ENCODE measurements at places on chromosomes 2 and 18.

- no peak for DNase-seq
Observed at GRCh38 chr2:53379547-53379946, 388.1 kb upstream of the CHAC2 start.

GRCh38 chr2:8684878-8685696, 3.2 kb downstream of the ID2 start:
- DNase-seq, result peak; percentile 30

- no peak for DNase-seq
Observed at GRCh38 chr2:8268172-8268783, 413.6 kb upstream of the ID2 start.

DNA sequence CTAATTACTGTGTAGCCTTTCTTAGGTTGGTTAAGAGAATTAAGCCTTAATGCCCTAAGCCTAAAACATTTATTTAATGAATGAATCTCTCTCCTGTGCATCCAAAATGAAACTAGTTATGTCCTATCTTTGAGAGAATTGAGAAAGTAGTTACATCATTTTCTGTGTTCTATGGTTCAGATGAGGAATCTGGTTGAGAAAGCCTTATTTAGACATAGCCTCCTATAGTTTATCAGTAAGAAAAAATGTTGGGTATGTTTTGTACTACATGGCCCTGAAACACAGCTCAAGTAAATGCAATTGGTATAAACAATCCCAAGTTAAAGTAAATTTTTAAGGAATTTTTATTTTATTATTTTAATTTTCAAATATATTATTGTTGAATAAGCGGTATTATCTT, 25.9 kb upstream of the RAMP1 start:
- no peak for DNase-seq

- no peak for DNase-seq
Observed at GRCh38 chr2:120949957-120950590, 214.4 kb downstream of the GLI2 start.

DNA sequence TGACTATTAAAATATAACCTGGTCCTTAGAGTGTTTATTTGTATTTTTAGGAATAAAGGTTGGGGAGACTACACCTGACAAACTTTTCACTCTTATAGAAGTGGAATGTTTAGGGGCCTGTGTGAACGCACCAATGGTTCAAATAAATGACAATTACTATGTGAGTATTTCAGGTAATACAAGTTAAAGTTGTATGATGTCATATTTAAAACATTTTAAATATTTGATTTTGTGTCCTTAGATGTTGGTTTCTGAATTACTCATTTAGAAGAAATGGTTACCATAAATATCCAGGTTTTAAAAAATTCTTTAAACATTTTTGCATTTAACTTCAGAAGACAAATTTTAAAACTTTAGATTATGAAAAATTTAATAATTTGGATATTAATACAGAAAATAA, 11.8 kb upstream of the ANKRD12 start:
- no peak for DNase-seq

DNA sequence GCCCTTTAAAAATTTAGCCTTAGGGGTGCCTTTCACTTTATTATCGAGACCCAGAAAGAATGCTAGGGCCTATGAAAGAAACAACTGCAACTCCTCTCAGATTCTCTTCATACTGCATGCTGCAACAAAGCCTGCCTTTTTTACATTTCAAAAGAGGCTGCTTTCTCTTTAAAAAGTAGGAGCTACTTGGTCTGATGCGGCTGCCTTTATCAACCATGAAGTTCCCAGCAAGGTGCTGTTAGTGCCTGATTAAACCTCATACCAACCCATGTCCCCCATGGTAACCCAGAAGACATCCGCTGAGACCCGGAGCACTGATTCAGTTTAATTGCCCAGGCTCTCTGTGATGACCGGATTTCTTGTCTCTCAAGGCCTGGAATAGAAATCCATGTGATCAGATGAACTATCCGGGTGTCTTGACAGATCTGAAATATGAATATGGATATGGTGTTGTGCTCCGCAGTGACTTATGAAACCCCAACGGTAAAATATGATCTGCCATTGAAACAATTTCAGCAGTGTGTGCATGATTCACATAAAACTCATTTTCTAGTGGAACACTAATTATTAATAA, 368.3 kb downstream of the ZNF521 start:
- DNase-seq, result no peak

DNA sequence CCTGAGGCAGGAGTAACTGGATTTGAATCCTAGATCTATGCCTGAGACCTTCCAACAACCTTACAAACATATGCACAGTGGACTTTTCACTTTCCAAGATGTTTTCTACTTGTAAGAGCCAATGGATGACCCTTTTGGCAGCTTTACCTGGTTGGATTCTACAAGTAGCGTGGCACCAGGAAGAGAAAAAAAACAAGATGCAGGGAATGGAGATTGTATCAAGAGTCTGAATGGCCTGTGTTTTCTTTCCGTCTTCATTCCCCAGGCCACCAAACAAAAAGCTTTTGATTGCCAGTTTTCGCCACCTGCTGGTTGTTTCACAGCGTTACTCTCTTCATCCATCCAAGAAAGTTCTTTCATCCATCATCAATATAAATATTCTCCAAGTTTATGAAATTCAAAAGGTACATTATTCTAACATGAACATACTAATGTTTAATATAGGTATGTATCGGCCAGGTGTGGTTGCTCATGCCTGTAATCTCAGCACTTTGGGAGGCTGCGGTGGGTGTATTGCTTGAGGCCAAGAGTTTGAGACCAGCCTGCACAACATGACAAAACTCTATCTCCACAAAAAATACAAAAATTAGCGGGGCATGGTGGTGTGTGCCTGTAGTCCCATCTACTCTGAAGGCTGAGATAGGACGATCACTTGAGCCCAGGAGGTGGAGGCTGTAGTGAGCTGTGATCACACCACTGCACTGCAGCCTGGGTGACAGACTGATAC, 3.5 kb upstream of the BCL2 start:
- peak; percentile 80 for DNase-seq

GRCh38 chr2:149420053-149420963, 89.9 kb downstream of the LYPD6 start:
- no peak for DNase-seq

DNA sequence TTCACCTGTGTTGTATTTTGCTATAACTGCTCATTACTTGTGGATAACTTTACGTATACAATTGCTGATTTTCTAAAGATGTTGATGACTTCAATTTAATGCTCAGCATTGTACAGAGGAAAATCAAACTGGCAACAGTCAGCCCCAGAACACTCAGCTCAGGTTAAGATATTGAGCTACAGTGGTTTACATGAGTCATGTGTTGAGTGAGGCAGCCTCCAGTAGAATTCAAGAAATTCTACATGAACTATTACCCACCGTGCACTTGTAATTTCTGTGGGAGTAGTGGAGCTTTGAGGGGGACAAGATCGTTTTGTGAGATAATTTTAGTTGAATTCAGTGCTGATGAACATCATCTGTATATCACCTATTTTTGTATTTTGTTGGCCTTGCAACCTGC, 292.3 kb downstream of the ALPK2 start:
- DNase-seq, result no peak

- no peak for DNase-seq
Observed at GRCh38 chr18:57210716-57211411, 64.0 kb downstream of the BOD1L2 start.

DNA sequence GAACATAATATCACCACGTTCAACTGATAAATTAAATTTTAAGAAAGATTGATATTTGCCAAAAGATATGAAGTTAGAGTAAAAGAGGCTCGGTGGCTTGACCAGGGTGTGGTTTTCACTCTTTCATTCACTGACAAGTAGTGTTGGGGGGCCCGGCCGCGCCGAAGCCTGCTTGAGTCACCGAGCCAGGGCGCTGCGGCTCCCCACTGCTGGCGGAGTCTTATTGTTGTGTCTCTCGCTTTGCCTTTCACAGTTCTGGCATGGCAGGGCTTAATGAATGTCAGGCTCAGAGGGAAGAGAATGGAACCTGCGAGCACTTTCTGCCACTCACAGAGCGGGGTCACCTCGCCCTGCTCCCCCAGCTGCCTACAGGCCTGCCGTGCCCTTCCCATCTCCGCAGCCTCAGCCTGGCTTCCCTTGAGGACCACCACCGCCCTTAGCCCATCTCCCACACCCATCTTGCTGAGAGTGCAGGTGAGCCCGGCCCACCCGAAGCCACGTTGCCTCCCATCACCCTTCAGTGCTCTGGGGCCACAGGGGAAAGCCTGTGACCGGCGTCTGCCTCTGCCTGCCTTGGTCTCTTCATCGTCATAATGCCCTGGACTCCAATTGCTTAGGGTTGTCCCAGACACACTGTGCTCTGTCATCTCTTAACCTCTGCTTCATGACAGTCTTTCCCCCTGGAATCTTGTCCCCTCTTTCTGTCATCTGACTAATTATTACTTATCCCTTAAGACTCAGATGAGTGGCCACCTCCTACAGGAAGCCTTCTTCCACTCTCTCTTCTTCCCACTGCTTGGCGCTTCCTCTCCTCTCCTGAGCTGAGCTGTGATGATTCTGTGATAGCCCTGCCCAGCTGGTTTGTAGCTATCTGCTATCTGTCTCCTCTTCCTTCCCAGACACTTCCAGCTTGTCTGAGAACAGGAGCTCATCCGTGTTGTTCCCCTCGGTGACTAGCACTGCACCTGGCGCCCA, 142.5 kb downstream of the FAM210A start:
- no peak for DNase-seq

DNA sequence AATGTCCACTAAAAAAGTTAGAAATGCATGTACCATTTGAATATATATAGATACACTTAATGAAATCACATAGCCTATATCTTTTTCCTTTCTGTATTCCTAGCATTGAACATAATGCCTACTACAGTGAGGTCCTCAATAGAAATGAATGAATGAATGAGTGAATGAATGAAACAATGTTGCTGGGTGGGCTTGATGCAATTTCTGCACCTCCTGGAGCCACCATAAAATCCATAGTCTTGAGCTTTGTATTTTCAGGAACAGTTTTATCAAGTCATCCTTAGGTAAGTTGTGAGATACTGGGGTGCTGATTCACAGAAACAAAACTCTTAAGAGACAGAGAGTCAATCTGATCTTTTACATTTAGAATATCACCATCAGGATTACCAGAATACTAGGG, 3.3 kb downstream of the CFAP53 start:
- DNase-seq, result no peak

- DNase-seq, result no peak
Observed at GRCh38 chr2:175726223-175726622, 275.8 kb downstream of the LNPK start.

GRCh38 chr18:26741048-26741447, 124.5 kb downstream of the AQP4 start:
- no peak for DNase-seq

- no peak for DNase-seq
Observed at GRCh38 chr2:74886811-74887210, 52.9 kb downstream of the HK2 start.

DNA sequence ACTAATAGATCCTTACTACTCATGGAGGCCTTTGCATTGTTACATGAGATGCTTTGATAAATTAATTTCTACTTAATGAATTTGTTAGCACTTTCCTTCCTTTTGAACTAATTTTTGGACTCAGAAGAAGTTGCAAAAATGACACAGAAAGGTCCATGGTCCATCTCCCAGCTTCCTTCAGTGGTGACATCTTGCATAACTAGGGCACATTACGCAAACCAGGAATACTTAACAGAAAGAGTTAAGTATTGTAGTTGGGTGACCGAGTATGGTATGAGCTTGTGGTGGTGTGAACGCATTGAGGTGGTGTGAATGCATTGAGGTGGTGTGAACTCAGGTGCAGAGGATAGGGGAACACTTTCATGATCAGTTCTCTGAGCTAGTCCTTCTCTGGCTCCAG, 151.1 kb upstream of the TWIST2 start:
- no peak for DNase-seq

DNA sequence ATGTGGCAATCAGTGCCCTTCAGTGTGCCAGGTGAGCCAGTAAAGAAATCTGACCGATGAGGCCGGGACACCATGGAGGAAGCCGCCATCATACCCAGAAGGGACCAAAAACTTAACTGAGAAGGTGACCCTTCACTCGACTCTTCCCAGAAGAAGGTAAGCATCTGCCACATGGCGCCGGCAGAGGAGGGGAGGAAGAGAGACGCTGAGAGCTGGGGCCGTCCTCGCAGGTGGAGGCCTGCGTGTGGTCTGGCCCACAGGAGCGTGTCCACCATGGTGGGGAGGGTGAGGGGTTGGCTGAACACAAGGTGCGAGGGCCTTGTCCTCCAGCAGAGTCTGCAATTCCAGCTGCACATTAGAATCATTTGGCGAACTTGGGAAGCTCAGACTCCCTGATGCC, 513.1 kb upstream of the RAB6C start:
- DNase-seq, result no peak

DNA sequence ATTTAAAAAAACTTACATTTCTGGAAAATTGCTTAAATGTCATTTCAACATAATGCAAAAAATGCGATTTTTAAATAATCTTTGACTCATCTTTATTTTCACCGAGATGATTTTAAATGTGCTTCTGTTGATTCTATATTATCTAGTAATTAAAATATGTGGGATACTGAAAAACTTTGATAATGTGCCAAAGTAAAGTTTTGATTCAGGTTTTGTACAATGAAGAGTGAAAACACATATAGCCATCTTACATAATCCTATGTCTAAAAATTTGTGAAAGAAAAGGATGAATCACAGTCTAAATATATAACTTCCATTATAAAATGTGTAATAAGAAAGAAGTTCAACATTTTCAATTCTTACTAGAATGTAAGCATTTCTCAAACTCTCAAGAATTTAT, 204.3 kb upstream of the ZC3H15 start:
- no peak for DNase-seq

- no peak for DNase-seq
Observed at GRCh38 chr2:223562078-223562477, 40.1 kb downstream of the SCG2 start.

GRCh38 chr18:23539911-23540525, 36.7 kb downstream of the RMC1 start:
- no peak for DNase-seq

DNA sequence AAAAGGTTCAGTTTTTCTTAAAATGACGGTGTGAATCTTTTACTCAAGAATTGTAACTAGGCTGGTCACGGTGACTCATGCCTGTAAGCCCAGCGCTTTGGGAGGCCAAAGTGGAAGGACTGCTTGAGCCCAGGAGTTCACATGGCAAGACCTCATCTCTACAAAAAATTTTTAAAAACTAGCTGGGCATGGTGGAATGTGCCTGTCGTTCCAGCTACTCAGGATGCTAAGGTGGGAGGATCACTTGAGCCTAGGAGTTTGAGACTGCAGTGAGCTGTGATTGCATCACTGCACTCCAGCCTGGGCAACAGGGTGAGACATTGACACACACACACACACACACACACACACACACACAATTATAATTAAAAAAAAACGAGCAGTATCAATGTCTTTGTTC, 369.8 kb downstream of the DPP10 start:
- no peak for DNase-seq

- DNase-seq, result no peak
Observed at GRCh38 chr18:72539901-72540300, 4.2 kb downstream of the CBLN2 start.

DNA sequence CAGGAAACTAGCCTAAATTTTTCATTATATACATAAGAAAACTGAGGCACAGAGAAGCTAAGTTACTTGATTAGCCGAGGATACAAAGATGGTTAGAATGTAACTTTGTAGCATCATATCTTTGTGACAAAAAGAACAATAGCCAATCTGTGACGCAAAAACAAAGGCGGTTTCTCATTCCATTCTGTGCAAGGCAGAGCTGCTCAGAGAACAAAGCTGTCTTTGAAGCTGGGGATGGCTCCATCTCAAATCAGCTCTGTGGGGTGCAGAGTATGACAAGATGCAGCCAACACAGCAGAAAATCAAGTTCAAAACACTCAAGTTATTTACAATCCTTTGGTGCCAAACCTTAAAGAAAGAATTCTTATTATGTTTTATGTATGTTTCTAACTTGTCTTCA, 81.9 kb upstream of the VWC2L start:
- no peak for DNase-seq

GRCh38 chr2:122736279-122736678, 980.8 kb downstream of the TSN start:
- DNase-seq, result no peak

Measured in AML-193 (cell line).